ENCODE measurements at places on chromosomes 2 and 18.

GRCh38 chr2:27640722-27641245 is 11.9 kb downstream of the GPN1 start:
- DNase-seq = no peak

DNA sequence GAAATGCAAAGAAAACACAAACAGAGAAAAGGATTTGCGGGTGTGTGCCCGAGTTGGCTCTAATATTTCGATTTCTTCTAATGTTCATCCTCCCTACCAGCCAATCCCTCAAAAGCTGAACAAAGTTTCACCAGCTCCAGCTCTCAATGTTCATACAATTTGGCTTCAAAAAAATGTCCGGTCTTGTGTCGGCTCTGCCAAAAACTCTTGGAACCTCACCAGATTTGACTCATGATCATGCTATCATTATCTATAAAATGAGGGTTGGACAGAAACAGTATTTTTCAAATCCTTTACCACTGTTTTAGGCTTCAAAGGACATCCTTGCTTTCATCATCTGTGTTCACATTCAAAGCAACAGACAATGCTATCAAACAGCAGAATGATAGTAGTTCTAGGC is 88.2 kb downstream of the CRACDL start:
- DNase-seq = no peak

DNA sequence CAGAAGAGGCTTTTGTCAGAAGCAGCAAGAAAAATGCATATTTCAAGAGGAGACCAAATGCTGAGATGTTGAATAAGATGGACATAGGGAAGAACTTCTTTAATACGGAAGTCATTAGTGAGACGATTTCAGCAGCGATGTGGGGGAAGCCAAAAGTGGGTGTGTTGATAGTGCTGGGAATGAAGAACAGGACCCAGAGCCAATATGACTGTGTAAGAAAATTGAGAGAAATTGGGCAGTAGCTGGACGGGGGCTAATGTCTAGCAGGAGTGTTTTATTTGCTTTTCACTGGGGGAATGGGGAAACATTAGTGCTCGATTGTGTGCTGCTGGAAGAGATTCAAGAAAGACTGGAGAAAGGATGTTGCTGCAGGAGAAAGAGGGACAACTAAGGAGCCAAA is 788.7 kb upstream of the KLHL29 start:
- no peak for DNase-seq

- DNase-seq = no peak
These were observed 35.4 kb downstream of the MGAT5 start for GRCh38 chr2:134289225-134289624.

DNA sequence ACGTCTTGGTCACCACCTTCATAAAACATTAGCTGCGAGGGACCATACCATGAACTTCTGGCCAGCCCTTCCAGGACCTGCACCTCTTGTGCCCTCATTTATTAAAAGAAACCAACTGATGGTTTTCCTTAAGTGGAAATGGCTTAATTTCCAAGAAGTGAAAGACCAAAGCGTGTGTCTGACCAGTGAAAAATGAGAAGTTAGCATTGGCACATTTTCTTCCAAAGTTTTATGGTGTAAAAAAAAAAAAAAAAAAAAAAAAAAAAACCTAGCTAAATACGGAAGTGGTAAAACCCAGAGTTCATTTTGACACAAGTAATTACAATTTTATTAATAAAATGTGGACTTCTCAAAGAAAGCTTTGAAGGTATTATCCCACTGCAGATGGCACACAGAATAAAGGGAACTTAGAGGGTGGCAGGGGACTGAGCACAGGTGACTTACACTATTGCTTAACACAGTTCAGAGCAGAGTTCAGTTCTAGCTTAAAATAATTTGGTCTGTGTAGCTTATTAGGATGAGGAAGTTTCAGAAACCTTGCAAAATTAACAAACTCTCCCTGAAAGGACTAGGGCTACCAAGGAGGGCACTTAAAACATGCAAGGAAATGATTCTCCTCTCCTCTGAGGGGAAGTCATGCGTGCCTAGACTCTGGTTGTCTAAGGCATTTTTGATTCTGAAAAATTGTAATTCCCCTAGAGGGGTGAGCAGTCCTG is 42.2 kb upstream of the EPG5 start:
- DNase-seq = no peak

DNA sequence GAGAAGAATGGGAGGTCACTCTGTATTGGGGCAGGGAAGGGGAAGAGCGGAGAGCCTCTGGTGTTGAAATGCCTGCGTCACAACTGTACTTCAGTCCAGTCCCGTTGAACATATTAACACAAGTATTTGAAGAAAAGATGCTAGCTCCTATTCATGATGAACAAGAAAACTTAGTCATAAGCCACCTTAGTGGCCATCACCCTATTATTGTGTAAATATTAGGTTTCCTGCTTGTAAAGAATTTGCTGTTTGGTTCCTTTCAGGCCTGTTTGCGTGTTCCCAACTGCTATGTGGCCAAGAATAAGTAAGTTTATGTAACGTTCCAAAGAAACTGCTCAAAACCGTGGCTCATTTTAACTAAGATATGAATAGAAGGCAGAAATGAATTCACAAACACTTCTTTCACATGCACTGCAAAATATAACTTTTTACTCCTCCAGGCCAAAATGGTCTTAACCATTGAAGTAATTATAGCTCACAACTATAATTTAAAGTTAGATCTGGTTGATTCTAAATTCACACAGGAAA is 204.3 kb downstream of the ZNF385B start:
- DNase-seq = no peak

DNA sequence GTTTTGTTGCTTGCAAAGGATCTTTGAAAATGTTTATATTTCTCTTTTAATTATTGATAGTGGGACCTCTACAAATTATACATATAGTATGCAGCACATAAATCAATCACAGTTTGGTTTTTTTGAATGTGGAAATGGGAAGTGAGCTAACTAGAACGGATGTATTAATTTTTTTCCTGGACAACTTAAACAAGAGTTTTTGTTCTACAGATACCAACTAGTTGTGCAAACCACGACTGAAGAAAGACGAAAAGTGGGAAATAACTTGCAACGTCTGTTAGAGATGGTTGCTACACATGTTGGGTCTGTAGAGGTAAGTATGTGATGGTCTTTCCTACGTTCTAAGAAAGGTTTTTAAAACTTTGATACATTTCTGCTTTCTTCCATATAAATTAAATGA is 39.2 kb downstream of the NDC80 start:
- no peak for DNase-seq

DNA sequence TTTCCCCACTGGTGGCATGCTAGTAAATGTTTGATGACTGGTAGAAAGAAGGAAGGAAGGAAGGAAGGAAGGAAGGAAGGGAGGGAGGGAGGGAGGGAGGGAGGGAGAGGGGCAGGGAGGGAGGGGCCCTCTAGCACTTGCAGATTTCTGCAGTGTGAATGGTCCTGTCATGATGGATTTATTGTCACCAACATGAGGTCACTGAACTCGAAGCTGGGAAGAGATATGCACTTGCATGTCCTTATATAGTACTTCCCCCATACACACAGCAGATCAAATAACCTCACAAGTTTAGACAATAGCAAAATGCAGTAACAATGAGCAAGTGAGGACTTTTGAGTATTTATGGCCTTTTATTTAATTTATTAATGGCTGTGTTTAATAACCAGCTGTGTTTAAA is 44.5 kb upstream of the CXCR4 start:
- no peak for DNase-seq

- DNase-seq = no peak
These were observed 94.5 kb upstream of the TMEM178A start for GRCh38 chr2:39571111-39571731.

All from chondrocyte (in vitro differentiated cells).